GM03348 (cell line): ENCODE measurements at places on chromosomes 3 and 15.

DNA sequence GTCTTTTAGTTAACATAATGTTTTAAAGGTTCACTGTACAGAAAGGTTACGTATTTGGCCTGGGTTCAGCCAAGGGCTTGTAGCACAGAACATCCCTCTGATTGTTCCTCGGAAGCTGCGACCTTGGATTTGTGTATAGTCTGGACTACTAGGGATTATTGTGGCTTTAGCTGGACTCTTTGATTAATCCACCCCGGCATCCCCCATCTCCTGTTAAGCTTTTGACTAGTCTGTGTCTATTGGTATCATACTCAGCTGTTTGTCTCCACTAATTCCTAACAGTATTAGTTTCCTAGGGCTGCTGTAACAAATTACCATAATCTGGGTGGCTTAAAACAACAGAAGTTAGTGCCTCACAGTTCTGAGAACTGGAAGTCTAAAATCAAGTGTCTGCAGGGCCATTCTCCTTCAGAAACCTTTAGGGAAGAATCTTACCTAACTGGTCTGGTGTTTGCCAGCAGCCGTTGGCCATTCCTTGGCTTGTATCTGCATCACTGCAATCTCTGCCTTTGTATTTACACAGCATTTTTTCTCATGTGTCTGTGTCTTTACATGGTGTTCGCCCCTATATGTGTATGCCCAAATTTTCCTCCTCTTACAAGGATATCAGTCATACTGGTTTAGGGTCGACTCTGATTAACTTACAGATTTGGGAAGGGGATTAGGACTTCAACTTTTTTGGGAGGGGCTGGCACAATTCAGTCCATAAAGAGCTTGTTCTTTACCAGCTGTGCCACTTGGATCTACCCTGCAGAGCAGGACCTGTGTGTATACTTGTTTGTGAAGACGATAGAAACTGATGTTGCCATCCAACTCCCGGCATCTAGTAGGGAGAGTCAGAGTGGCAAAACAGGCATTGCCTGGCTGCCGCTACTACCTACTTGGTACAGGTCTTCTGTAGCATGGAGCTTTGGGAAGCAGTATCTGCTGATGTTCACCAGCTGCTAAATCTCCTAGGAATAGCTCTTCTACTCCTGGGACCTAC is 117.8 kb downstream of the UBE2E2 start:
- no peak for DNase-seq

DNA sequence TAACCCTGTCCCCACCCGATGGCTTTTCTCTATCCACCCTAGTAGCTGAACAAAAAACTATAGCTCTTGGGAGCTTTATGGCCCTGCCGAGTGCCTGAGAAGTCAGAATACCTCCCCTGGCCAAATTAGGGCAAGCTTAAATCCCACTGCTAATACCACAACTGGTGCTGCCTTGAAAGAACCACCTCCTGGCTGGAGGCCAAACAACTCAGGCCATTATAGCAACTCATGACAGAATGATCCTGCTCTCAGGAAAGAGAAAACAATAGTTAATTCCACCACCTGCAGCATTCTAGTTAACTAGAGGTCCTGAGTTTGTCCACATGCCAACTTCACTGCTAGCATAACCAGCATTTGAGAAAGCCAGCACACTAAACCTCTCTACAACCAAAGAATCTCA is 123.2 kb downstream of the RTP4 start:
- no peak for DNase-seq

- no peak for DNase-seq
Measured at GRCh38 chr3:7203969-7204847, 343.3 kb downstream of the GRM7 start.

DNA sequence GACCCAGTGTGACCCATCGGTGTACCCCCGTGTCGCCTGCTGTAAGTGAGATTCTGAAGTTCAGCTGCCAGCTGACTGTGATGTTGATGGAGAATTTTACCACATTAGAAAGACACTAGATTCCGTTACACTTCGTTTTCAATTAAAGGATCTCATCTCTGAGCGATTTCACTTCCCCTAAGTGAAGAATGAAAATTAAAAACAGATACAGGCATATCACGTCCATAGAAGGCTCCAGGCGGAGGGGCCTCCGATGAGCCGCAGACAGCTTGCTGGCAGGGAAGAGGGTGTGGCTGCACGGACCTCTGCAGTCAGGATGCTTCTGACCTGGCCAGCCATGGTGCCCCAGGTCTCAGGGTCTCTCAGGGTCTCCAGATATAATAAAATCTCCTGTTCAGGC is 6.6 kb upstream of the CPN2 start:
- DNase-seq: no peak

DNA sequence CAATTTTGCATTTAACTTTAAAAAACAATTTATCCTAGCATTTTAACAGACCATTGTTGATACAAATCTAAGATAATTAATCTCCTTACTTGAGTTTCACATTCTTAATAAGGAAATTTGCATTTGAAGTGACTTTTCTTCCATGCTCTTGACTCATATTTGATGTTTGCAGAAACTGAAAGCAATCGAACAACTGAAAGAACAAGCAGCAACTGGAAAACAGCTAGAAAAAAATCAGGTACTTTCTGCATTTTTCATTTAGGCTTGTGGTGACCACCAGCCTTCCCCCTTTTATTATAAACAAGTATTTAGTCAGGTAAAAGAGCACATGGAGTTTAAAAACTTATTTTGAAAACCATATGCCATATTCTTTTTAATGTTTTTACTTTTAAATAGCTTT is 20.1 kb upstream of the SELENOT start:
- no peak for DNase-seq

GRCh38 chr3:126287536-126288241 is 69.5 kb downstream of the KLF15 start:
- DNase-seq: peak; percentile 88

DNA sequence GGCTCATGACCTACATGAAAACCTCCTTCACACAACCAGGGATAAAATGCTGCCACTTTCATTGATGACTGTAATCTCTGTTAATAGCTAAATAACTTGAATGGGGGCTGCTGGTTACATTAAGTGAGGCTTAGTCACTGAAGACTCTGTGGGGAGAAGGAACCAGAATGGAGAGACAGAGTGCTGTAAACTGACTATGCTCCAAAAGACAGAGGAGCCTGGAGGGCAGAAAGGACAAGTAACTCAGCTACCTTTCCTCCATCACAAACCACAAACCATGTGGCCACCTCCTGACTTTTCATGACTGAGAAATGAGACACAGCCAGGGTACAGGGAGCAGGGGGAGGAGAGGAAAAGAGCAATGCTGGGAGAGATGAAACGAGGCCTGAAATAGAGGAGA is 97.1 kb upstream of the TRIM42 start:
- DNase-seq: no peak

- DNase-seq: peak; percentile 36
Measured at GRCh38 chr15:67700023-67700422, 125.3 kb upstream of the SKOR1 start.

GRCh38 chr15:85005746-85006145 is 24.1 kb downstream of the PDE8A start:
- no peak for DNase-seq
